ENCODE measurements at places on chromosomes 7 and 10.

GRCh38 chr7:122364761-122365280, 60.3 kb upstream of the FEZF1 start:
- DNase-seq: no peak

DNA sequence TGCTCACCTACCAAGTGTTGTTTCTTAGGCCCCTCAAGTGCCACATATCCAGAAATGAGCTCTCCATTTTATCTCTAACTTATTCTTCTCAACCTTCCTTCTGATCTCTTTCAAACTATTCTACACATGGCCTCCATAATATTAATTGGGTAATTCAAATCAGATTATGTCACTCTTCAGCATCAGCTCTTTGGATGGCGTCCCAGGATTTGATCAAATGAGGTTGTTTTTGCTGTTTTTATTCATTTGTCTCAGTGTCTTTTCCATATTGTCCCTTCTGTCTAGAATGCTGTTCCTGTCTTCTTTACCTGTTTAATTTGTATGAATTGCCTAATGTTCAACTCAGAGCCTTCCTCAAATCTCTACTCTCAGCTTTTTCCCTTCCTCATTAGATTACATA, 234.6 kb upstream of the CXCL12 start:
- DNase-seq: no peak

GRCh38 chr7:112262855-112263487, 56.5 kb downstream of the ZNF277 start:
- no peak for DNase-seq

DNA sequence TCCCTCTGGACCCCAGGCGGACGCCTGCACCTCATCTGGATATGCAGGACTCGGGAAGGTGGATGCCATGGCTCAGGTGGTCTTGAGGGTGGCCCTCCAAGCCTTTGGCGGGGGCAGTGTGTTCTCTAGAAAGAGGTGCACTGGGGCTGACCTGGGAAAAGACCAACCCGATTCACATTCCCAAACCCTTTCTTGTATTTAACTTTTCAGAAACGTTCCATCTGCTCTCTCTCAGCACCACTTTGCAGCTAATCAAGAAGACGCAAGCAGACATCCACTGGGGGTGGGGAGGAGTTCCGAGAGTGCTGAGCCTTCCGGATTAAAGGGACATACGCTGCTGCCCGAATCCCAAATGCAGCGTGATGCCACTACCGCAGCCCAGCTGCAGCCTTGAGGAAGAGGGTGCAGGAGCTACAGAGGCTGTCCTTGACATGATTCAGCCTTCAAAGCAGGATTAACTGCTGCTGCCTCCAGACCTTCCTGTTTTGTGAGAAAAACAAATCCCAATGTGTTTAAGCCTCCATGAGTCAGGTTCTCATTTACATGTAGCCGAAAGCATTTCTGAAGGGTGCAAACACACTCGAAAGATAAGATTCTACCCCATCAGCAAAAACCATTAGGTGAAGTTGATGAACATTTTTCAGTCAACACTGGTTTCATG, 39.9 kb downstream of the RBM17 start:
- DNase-seq: peak; percentile 91

DNA sequence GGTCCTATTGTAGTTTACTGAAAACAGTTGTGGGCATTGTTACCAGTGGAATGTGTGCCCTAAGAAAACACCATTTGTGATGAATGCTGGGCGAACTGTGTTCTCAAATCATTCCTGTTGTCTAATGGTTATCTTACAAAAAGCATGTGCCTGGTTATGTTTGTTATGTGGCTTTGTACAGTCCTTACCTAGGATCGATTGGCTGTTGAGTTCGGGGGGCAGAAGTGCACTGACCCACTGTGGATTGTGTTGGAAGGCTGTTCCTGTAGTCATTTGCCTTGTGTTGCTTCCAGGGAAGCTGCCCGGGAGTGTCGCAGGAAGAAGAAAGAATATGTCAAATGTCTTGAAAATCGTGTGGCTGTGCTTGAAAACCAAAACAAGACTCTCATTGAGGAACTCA, 84.3 kb downstream of the CREM start:
- no peak for DNase-seq

DNA sequence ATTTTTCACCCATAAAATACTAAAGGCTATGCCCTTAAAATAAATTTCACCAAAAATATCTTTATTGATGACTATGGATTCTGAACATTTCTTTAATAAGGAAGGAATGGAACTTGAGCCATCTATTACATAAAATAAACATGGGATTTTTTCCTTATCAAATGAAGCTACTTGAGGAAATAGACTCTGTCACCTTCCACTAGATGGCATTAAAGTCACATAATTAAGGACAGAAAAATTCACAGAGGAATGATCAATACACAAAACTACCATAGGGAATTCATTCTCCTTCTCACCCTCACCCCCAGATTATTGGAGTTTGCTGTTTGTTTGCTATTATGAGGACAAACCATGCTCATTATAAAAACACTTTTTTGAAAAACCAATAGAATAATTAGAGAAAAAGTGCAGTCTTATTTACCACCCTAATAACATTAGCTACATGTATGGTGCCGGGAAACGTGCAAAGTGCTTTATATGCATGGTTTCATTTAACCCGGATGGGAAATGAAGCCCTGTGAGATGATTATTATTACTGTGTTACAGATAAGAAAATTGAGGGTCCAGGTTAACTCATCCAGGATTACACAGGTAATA, 21.1 kb upstream of the FOXI2 start:
- peak; percentile 49 for DNase-seq

DNA sequence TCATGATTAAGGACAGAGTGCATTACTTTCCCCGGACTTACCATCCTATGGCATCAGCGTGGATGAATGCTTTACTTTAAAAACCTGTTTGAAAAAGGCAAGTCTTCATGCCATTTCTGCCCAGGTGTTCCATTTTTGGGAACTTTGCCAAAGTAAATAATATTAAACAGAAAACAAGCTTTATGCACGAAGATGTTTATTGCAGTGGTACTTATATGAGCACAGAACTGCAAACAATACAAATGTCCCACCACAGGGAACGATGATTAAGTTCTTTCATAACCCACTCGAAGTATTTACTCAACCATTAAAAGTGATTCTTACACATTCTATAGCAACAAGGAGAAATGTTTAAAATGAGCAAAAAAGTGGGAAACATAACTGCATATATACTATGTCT, 109.7 kb upstream of the GDF10 start:
- DNase-seq: peak; percentile 8

GRCh38 chr10:92740762-92741161, 51.0 kb downstream of the HHEX start:
- DNase-seq: peak; percentile 50

DNA sequence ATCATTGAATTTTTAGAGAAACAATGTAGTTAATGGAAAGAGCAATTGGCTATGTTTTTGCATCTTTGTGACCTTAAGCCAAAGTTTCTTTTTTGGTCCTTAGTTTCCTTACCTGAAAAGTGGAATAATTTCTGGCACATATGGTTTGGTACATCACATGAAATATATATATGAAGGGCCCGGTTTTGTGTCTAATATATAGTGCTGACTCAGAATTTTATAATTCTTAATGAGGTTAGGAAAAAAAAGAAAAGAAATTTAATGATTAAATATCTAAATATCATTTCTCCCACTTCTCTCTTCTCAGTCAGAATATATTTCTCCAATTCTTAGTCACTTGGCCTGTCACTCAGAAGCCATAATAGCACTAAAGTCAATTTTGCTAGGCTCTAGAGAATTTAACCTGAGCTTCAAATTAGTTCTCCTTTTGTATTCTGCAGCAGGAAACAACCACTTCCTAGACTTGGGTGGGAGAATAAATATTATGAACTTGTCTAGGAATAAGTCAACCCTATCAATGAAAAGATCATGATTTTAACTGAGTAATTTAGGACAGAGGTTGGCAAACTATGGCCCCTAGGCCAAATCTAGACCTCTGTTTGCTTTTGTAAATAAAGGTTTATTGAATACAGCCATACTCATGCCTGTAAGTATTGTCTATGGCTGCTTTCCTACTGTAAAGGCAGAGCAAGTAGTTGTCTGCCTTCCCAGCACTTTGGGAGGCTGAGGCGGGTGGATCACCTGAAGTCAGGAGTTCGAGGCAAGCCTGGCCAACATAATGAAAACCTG, 34.6 kb downstream of the PPP1R9A start:
- DNase-seq: no peak

- DNase-seq: no peak
Observed at GRCh38 chr10:14700546-14700945, 74.2 kb downstream of the FAM107B start.

GRCh38 chr10:110671788-110672579, 27.8 kb downstream of the RBM20 start:
- DNase-seq: peak; percentile 53

- no peak for DNase-seq
Observed at GRCh38 chr7:92425311-92425947, 21.9 kb upstream of the GATAD1 start.

DNA sequence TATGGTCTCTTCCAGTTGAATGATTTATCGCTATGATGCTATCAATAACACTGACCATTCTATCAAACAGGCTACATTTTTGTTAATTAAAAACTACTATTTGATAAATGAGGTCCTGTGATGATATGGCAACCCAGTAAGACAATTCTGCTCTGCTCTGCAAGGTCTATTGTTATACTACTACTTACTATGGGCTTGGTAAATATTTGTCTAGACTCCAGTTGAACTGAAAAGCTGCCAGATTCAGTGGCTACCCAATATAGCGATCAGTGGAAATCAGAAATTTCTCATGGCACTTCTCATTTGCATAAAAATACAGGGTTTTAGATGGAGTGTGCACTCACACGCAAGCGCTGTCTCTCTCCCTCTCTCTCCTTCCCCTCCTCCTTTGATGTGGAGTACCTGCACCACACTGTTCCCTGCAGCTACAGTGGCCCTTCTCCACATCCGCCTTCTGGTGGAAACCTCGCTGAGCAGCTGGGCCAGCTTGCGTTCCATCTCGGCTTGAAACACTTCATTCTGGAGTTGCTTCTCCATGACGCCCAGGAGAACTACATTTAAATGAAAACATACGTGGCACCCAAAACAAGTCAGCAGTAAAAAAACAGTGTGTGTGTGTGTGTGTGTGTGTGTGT, 77.9 kb downstream of the KIAA1549 start:
- no peak for DNase-seq

DNA sequence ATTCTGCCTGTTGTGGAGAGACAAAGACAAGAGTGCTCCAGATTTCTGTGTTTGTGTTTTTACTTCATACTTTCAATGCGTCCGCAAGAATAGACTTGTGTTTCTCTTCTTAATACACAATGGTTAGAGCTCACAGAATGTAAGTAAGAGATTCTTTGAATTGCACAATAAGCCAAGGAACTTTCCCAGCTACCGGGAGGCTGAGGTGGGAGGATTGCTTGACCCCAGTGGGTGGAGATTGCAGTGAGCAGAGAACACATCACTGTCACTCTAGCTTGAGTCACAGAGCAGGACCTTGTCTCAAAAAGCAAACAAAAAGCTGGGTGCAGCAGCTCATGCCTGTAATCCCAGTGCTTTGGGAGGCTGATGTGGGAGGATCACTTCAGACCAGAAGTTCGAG, 250.7 kb upstream of the MYO3A start:
- peak; percentile 34 for DNase-seq

- peak; percentile 20 for DNase-seq
Observed at GRCh38 chr7:47253650-47254080, 328.2 kb downstream of the TNS3 start.

DNA sequence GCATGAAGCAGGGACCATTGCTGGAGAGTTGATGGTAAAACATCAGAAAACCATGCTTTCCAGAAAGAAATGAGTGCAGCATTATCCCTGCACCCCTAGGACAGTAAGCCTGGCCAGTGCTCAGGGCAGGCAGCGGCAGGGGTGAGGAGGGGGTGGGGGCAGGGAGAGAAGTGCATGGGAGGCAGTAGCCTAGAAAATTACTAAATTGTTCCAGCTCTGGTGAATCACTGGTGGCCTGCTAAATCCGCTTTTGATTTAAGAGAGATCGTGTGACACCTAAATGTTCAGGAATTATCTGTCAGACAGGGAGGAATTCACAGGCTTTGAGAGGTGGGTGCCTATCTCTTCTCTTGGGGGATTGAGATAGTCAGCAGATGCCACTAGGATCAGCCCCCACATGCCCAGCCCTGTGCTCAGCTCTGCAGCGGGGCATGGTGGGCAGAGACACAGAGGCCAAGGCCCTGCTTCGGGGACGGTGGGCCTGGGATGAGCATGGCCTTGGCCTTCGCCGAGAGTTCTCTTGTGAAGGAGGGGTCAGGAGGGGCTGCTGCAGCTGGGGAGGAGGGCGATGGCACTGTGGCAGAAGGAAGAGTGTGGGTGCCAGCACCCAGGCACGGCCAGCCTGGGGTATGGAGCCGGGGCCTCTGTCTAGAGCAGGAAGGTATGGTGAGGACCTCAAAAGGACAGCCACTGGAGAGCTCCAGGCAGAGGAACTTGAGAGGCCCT, 5.0 kb upstream of the AQP1 start:
- no peak for DNase-seq

DNA sequence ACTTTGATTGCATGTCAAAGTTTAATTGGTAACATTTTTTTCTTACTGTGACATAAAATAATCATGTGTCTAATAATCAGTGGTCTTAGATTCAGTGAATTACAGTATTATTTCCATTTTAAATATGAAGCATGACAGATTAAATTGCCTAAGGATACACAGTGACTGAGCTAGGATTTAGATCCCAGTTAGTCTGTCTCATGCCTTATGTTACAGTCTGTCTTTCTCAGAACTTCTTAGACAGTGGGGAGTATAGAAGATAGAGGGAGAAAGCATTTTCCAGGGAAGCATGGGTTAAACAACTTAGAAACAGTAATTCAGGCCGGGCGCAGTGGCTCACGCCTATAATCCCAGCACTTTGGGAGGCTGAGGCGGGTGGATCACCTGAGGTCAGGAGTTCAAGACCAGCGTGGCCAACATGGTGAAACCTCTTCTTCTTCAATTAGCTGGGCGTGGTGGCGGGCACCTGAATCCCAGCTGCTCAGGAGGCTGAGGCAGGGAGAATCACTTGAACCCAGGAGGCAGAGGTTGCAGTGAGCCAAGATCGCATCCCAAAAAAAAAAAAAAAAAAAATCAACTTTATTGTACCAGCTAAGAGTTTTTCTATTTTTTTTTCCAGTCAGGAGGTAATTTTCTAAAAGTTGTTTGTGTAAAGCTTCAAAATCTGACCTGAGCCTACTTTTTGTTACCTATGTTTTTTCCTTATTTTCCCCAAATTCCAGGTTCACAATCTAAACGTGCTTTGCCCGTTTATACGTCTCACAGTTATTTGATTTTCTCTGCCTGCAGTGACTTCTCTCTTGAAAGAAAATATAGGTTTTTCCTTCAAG, 3.3 kb downstream of the CASD1 start:
- no peak for DNase-seq

DNA sequence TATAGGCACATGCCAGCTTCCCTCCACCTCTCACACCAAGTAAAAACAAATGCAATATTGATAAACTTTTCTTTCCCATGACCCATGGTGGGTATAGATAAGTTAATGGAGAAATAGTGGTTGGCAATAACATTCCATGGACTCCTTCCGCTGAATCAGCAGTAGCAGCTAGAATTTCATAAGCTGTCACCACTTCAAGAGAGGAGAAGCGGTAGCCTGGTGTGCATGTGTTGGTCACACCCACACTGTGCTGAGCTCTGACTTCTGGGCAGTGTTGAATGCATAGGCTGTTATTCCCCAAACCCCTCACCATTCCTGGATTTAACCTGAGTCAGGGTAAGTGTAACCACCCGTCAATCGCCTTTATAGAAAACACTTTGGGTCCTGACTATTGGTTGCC, 32.5 kb upstream of the BMPER start:
- no peak for DNase-seq

- DNase-seq: no peak
Observed at GRCh38 chr7:115106316-115106715, 184.4 kb downstream of the MDFIC start.

GRCh38 chr10:103947799-103948516, 19.0 kb upstream of the SLK start:
- no peak for DNase-seq

GRCh38 chr10:124646483-124647352, 97.5 kb downstream of the FAM53B start:
- peak; percentile 63 for DNase-seq

All from epithelial cell of esophagus (primary cell).